ENCODE measurements at places on chromosomes 1 and 21.
A peak's percentile ranks its signal among the peaks of the same experiment; 100 is the strongest.

DNA sequence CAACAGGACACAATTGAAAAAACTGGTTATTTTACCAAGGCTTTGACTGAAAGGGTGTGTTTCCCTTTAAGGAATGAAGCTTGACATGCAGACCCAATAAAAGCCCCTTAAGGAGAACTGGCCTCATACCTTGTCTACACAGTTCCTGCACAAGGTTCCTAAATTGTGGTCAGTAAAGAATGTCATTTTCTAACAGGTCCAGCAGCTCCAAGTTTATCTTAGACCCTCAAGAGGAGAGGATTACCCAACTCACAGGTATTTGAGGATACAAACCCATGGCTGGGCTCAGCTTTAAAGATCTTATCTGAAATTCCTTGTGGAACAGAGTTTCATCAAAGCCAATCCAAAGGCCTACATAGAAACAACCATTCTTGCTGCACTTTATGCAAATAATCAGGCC lies 31.4 kb upstream of the CBR3 start:
- peaks cover 12% of the 10 kb centered on the region for H3K4me1 ChIP-seq
- no peak overlapping the region for H3K4me3 ChIP-seq
- DNase-seq: no peak
- H3K36me3 ChIP-seq: no peaks in the 10 kb centered on the region

DNA sequence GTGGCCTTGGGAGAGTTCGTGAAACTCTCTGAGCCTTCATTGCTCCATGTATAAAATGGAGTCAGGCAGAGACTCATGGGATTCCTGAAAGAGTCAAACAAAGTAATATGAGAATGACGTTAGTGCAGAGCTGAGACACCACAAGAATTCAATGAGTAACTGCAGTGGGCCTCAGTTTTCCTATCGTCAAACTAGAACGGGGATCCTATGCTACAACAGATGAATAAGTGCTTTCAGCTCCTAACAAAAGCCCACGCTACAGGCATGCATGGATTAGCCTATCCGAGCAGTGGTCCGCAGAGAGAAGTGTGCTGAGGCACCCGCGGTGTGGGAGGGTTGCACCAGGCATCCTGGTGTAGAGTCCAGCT lies 124.7 kb downstream of the SYF2 start:
- DNase-seq: no peak
- H3K36me3 ChIP-seq: peaks cover 10% of the 10 kb centered on the region
- H3K27me3 ChIP-seq: peaks cover 10% of the 10 kb centered on the region
- no peak overlapping the region for H3K4me3 ChIP-seq

DNA sequence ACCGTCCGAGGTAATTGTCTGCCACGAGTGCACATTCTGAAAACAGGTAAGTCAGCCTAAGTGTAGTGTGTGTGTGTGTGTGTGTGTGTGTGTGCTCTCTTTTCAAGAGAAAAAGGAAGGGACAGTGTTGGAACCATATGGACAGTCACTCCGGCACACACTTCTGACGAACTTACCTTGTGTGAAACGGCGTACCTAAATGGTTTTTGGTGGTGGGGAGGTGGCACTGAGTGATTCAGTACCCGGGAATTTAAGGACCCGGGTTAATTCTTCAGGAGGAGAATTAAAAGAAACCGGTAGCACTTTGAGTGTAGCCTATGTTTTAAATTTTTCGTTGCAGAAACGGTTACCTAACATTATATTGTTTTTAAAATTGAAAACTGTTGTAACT lies 286 bp downstream of the ODR4 start:
- H3K36me3 ChIP-seq: peaks cover 32% of the 10 kb centered on the region
- H3K27ac ChIP-seq: peak overlapping the region; percentile 93
- H3K4me1 ChIP-seq: peaks cover 21% of the 10 kb centered on the region
- H3K27me3 ChIP-seq: no peaks in the 10 kb centered on the region

DNA sequence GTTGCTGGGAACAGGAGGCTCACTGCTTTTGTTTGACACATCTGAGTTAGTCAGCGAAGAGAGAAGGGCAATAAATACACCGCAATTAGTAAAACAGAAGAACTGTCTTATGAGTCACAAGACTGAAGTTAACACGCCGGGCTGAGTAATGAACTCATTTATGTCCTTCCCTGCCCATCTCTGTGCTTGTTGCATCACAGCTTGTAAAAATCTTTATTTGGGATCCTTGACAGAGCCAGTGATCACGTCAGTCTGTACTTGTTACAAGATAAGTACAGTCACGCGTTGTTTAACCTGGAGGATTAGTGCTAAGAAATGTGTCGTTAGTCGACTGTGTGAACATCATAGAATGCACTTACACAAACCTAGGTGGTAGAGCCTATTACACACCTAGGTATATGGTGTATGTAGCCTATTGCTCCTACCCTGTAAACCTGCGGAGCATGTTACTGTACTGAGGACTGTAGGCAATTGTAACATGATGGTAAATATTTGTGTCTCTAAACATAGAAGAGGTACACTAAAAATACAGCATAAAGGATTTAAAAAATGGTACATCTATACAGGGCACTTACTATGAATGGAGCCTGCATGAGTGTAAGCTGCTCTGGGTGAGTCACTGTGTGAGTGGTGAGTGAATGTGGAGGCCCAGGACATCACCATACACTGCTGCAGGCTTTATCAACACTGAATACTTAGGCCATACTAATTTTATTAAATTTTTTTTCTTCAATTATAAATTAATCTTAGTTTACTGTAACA lies 272.2 kb downstream of the TNR start:
- H3K36me3 ChIP-seq: no peaks in the 10 kb centered on the region
- H3K4me1 ChIP-seq: no peaks in the 10 kb centered on the region
- H3K27ac ChIP-seq: no peak overlapping the region
- no peak overlapping the region for H3K4me3 ChIP-seq
- H3K27me3 ChIP-seq: peaks cover 32% of the 10 kb centered on the region

GRCh38 chr1:22236900-22237299 lies 94.0 kb upstream of the WNT4 start:
- H3K4me3 ChIP-seq: no peak overlapping the region
- no peak for DNase-seq

GRCh38 chr1:5156416-5157120 lies 502.2 kb downstream of the AJAP1 start:
- no peak overlapping the region for H3K4me3 ChIP-seq
- H3K36me3 ChIP-seq: no peaks in the 10 kb centered on the region
- no peak overlapping the region for H3K27ac ChIP-seq
- no peaks in the 10 kb centered on the region for H3K4me1 ChIP-seq
- no peak for DNase-seq

GRCh38 chr1:55048453-55049270 lies 9.3 kb downstream of the PCSK9 start:
- no peaks in the 10 kb centered on the region for H3K27me3 ChIP-seq
- no peak overlapping the region for H3K4me3 ChIP-seq
- H3K4me1 ChIP-seq: no peaks in the 10 kb centered on the region
- H3K36me3 ChIP-seq: no peaks in the 10 kb centered on the region

DNA sequence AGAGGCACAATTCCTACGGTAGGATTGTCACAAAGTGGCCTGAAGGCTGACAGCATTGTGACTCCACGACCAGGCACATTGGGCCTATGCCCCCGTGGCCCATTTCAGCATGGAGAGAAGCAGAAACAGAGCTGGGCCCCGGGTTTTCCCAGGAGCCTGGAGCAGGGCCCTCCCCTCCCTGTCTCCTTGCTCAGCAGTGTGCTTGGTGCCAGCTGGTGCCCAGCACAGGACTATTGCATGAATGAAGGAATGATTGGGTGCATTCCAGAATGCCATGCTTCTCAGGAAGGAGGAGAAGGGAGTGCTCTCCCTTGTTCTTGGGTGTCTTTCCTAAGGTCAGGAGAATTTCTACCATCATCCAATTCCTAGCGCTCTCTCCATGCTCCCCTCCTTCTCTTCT lies 33.7 kb downstream of the IER5 start:
- no peak overlapping the region for H3K27ac ChIP-seq
- peaks cover 18% of the 10 kb centered on the region for H3K4me1 ChIP-seq
- H3K36me3 ChIP-seq: no peaks in the 10 kb centered on the region
- no peak overlapping the region for H3K4me3 ChIP-seq

GRCh38 chr1:79295967-79296366 lies 289.4 kb upstream of the ADGRL4 start:
- no peaks in the 10 kb centered on the region for H3K36me3 ChIP-seq
- no peak overlapping the region for H3K4me3 ChIP-seq
- H3K27me3 ChIP-seq: no peaks in the 10 kb centered on the region
- H3K27ac ChIP-seq: no peak overlapping the region
- no peak for DNase-seq
- no peaks in the 10 kb centered on the region for H3K4me1 ChIP-seq

DNA sequence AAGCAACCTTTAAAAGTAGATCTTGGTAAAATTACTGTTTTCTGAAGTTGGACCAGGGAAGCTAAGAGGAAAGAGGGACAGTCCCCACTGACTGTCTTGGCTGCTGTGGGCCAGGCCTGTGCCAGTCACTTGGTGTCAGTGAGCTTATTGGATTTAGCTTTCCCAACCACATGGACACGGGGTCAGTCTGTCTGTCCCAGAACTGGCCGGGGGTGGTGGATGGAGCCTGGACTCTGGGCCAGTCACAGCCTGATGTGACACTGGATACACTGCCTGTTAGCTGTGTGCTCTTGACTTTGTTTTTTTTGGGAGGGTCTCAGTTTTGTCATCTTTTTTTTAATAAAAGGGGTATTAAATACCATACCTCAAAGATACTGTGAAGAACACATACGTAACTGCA lies 96.7 kb downstream of the GALNT2 start:
- H3K36me3 ChIP-seq: no peaks in the 10 kb centered on the region
- peaks cover 11% of the 10 kb centered on the region for H3K4me1 ChIP-seq
- H3K27me3 ChIP-seq: no peaks in the 10 kb centered on the region
- no peak overlapping the region for H3K27ac ChIP-seq
- DNase-seq: no peak

DNA sequence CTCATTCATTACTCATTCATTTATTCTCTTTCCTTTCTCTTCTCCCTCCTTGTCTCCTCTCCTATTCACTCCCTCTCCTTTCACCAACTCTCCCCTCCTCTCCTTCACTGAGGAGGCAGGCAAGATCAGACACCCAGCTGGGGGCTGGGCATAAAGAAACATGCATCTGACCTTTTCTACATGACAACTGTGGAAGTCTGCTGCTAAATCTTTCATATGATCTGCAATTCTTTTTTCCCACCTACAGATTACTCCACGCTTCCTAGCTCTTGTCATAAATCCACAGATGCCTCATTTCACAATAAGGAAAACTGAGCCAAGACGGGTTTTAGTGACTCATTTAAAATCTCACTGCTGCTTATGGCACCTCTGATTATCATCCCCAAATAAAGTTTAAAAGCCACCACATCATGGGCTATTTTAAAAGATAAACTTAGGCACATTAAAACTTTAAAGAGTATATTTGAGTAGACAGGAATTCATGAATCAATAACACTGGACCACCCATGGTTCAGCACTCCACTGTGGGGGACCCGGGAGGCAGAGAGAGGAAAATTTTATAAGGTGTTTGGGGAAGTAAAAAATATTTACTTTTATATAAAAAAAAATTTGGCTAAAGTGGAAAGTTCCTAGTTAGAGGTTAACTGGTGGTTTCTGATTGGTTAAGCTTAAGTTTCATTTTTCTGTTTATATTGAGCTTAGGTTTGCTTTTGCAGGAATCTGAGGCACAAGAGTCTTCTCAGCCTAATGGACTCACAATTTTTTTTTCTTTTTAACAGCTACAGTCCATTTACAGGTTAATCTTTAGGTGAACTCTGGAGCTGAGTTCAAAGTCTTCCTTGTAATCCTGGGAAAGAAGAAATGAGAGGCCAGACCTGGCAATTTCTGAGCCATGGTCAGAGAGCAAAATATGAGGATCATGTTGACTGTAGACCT lies 55.8 kb upstream of the DNAH14 start:
- no peak overlapping the region for H3K27ac ChIP-seq
- no peaks in the 10 kb centered on the region for H3K36me3 ChIP-seq
- no peak for DNase-seq
- peaks cover 6% of the 10 kb centered on the region for H3K27me3 ChIP-seq

- no peak overlapping the region for H3K27ac ChIP-seq
- no peaks in the 10 kb centered on the region for H3K36me3 ChIP-seq
- peaks cover 2% of the 10 kb centered on the region for H3K27me3 ChIP-seq
- no peak overlapping the region for H3K4me3 ChIP-seq
These were observed 245.2 kb downstream of the TRABD2B start for GRCh38 chr1:47751996-47752451.

- H3K27me3 ChIP-seq: no peaks in the 10 kb centered on the region
- H3K4me1 ChIP-seq: peaks cover 3% of the 10 kb centered on the region
- no peak for DNase-seq
- no peak overlapping the region for H3K4me3 ChIP-seq
These were observed 1.4 kb upstream of the TBX19 start for GRCh38 chr1:168279253-168279652.

DNA sequence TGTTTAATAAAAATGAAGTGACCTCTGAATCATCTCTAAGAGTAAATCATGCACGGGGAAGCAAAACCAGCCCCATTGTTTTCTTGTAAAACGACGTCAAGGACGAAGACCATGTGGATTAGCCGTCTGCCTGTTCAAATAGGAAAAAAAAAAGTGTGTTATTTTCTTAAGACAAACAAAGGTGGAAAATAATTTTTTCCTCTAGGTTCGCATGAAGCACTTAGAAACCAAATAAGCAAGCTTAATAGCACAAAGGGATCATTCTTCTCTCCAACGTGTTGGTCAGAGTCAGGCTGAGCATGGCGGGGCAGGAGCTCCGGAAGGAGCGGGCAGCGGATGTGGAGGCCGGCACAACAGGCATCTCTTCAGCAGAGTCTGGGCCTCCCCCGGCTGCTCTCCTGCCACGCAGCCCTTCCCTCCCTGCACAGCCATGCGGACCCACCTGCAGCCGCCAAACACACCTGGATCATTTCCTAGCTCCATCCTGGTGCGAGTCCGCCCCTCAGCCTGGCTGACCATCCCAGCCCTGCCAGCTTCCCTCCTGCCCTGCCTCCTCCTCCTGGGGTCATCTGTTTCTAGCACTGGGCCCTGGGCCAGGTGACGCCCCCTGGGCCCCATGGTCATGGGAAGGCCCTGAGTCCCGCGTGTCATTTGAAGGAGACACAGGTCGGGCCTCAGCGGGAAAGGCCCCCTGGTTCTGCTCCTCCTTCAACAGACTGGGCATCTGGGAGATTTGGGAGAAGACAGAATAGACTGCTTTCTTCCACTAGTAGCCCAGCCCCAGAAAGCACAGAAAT lies 40.2 kb downstream of the MX1 start:
- no peaks in the 10 kb centered on the region for H3K4me1 ChIP-seq
- peaks cover 3% of the 10 kb centered on the region for H3K27me3 ChIP-seq
- no peak for DNase-seq
- no peak overlapping the region for H3K27ac ChIP-seq
- H3K36me3 ChIP-seq: peaks cover 8% of the 10 kb centered on the region
- no peak overlapping the region for H3K4me3 ChIP-seq

DNA sequence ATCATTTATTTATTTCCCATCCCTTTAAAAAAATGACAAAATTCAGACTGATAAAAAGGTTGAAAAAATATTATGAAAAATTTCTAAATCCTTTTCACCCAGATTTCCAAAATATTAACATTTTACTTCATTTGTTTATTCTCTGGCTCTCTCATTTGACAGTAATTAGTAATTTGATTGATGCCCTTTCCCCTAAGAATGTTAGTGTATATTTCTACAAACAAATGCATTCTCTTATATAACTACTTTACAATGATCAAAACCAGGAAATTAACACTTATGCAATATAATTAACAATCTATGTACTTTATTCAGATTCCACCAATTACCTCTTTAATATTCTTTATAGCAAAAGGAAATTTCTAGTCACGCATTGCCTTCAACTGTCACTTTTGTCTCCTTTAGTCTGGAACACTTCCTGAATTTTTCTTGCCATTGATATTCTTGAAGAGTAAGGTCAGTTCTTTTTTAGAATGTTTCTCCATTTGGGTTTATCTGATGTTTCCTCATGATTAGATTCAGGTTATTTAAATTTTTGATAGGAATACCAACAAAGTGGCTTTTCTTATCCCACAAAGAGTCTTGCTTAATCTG lies 3.9 kb downstream of the CD53 start:
- H3K27ac ChIP-seq: peak overlapping the region; percentile 73
- peak overlapping the region; percentile 99 for H3K4me3 ChIP-seq
- H3K36me3 ChIP-seq: peaks cover 64% of the 10 kb centered on the region
- no peaks in the 10 kb centered on the region for H3K27me3 ChIP-seq
- H3K4me1 ChIP-seq: peaks cover 48% of the 10 kb centered on the region
- DNase-seq: no peak

All from T-helper 2 cell treated with Interferon-gamma antibody and Interleukin-4, amounts not matched to agents 5 μg/mL and 100 μg/mL, for 36 hours (primary cell).